Activated CD4-positive, alpha-beta T cell treated with anti-CD3 and anti-CD28 coated beads for 36 hours (primary cell): ENCODE measurements at places on chromosomes 6 and 20.

- DNase-seq: peak; percentile 62
These were observed at the start of gene INSM1 for GRCh38 chr20:20367575-20368417. Gene INSM1 (plus strand): TSS chr20:20368104. CDS start chr20:20368268, 164 bp downstream.

- DNase-seq: no peak
These were observed 84.2 kb downstream of the THEMIS start for GRCh38 chr6:127816643-127817042.

- DNase-seq: no peak
These were observed 22.0 kb downstream of the KIF13A start for GRCh38 chr6:17965397-17965796.

GRCh38 chr6:38673397-38674165 is 29.4 kb downstream of the GLO1 start:
- peak; percentile 24 for DNase-seq

DNA sequence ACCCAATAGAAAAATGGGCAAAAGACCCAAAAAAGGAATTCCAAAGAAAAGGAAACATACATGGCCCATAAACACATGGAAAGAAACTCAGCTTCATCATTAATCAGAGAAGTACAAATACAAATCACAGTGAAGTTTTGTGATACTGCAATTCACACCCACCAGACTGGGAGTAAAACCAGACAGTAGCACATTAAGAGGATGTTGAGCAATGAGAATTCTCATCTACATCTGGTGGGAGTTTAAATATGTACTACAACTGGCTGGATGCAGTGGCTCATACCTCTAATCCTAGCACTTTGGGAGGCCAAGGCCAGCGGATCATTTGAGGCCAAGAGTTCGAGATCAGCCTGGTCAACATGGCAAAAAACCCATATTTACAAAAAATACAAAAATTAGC is 125.7 kb upstream of the PHACTR1 start:
- DNase-seq: no peak

GRCh38 chr6:147769496-147770087 is 261.1 kb downstream of the SAMD5 start:
- no peak for DNase-seq

- DNase-seq: no peak
These were observed 64.2 kb downstream of the FKBP5 start for GRCh38 chr6:35624341-35625070.
